Fibroblast of skin of left biceps (primary cell): ENCODE measurements at places on chromosomes 3 and 15.

DNA sequence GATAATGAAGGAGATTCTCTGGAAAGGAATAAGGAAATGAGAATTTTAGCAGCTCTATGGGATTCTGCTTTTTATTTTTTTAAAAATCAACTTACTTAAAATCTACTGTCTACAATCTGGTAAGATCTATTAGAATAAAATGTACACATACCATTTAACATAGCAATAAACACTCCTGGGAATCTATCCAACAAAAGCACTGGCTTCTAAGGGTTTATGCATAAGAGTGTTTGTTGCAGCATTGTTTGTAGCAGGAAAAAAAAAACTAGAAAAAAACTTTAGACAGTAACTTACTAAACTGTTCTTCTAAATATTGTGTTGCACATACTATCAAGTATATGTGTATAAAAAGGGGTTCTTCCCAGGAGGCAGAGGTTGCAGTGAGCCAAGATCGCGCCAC lies 15.7 kb upstream of the RBP1 start:
- no peak for DNase-seq

GRCh38 chr15:62994975-62995681 lies 47.4 kb upstream of the TPM1 start:
- DNase-seq = peak; percentile 93

DNA sequence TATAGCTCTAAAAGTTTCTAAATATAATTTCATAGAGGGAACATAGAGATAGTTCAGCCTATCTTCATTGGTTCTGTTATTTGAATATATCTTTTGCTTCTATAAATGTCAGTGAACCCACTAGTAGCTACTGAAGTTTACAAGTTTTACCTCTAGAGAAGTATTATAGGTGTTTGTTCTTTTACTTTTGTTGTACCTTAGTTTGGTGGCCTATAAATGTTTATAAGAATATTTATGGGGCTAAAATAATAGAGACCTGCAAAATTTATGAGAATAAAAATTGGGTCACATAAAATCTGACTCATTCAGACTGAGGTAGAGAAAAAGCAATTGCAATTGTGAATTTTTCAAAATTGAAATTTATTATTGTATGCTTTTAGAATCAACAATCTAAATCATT lies 162.6 kb downstream of the SERPINI1 start:
- DNase-seq = no peak

GRCh38 chr15:100681335-100681746 lies 79.0 kb downstream of the ASB7 start:
- DNase-seq = no peak

DNA sequence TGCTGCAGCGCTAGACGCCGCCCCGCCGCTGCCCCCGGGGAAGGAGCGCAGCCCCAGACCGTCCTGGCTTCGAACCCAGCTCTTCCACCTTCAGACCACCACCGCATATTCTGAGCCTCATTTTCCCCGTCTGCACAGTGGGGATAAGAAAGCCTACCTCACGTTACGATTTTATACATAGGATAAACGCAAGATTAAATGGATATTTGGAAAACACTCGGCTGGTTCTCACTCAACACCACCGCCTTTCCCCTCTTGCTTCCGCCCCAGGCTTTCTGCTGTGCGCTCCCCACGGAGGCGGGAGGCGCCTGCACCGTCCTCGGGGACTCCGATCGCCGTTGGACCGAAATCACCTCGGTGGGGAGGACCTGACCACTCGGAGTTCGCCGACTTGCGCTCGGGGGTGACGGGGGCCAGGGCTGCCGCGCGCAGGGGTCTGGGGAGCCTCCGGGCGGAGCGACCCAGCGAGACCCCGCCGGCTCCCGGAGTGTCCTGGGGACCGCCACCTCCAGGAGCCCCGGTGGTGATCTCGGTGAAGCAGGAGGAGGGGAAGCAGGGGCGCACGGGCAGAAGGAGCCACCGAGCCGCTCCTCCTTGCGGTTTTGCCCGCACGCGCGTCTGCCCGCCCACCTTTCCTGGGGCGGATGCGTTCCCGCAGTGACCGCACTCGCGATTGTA lies 4.0 kb downstream of the FBXL22 start:
- DNase-seq = no peak

DNA sequence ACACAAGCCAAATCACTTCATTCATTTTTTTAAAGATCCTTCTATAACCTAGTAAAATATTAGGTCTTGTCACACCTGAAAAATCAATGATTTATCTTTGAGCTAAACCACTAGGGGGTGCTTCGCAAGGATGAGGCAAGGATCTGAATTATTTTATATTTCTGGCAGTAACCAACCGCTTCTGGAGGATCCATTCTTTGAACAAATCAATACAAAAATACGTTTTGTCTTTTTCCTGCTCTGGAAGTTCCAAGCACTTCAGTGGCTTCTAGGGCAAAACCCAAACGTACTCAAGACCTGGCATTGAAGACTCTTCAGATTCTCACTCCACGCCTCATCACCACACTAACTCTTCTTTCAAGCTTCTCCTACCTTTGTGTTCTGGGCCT lies 486 bp downstream of the LSG1 start:
- DNase-seq = no peak

DNA sequence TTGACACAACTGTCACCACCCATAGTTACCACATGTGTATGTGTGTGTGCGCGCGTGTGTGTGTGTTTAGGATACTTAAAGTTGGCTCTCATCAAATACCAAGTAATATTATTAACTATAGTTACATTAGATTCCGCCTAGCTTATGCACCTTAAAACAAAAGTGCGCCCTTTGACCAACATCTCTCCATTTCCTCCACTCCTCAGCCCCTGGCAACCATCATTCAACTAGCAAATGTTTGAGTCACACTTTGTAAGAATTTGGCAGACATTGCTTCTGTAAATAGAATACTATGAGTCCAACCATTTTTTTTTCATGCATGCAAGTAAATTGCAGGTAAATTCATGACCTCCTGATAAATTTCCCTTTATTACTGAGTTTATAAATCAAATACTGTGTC lies 169.3 kb downstream of the GBE1 start:
- DNase-seq = no peak

GRCh38 chr15:93109336-93110102 lies 20.5 kb upstream of the RGMA start:
- no peak for DNase-seq

GRCh38 chr3:51394541-51394940 lies 3.5 kb downstream of the RBM15B start:
- DNase-seq = no peak

DNA sequence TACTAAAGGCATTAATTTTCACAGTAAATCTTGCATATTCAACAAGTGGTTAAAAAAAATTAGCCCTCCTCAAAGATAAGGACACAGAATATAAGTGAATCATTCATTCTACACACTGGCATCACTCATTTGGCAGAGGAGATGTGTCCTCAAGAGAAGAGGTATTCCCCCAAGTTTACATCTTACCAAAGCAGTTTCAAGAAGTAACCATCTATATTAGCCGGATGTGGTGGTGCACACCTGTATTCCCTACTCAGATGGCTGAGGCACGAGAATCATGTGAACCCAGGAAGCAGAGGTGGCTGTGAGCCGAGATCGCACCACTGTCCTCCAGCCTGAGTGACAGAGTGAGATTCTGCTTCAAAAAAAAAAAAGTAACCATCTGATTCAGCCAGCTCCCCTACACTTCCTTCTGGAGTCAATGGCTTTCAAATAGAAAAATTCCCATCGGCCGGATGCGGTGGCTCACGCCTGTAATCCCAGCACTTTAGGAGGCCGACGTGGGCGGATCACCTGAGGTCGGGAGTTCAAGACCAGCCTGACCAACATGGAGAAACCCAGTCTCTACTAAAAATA lies 15.4 kb downstream of the RAF1 start:
- no peak for DNase-seq

DNA sequence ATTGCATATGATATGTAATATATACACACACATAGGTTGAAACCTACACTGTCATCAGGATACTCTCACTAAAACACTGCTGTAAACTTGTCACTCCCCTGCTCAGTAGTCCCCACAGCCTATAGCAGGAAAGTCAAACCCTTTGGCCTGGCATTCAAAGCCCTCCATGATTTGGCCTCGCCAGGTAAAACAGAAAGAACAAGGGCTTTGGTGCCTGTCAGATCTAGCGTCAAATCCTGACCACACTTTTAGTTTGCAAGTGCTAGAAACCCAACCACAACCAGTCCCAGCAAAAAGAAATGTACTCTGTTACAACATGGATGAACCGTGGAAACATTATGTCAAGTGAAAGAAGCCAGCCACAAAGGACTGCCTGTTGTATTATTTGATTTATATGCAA lies 11.4 kb downstream of the CRABP1 start:
- DNase-seq = no peak

DNA sequence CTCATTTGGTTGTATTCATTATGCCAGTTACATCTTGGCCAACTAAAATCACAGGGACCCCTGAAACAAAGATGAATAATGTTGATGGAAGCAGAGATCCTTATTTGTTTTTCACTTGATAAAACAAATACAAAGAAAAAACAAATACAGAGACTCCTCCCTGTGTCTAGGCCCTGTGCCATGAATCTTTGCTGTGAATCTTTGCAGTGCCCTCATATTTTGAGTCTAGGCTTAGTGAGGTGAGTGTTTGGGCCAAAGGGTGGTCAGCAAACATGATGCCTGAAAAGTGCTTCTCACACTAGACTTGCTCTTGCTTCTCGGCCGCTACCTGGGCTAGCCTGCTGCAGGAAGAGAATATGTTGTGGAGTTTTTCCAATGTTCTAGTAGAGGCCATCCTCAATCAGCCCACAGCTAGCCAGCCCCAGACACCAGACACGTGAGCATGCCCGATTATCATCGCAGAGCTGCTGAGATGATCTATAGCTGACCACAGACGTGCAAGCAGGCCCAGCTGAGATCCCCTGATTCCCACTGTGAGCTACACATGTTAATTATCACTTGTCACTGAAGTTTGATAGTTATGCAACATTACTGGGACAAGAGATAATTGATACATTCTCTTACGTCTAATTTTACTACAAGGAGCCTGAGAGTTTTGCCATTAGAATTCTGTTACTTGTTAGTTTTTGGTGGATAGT lies 191.4 kb downstream of the THRB start:
- peak; percentile 55 for DNase-seq

GRCh38 chr3:117874028-117874690 lies 1160.5 kb downstream of the IGSF11 start:
- no peak for DNase-seq

DNA sequence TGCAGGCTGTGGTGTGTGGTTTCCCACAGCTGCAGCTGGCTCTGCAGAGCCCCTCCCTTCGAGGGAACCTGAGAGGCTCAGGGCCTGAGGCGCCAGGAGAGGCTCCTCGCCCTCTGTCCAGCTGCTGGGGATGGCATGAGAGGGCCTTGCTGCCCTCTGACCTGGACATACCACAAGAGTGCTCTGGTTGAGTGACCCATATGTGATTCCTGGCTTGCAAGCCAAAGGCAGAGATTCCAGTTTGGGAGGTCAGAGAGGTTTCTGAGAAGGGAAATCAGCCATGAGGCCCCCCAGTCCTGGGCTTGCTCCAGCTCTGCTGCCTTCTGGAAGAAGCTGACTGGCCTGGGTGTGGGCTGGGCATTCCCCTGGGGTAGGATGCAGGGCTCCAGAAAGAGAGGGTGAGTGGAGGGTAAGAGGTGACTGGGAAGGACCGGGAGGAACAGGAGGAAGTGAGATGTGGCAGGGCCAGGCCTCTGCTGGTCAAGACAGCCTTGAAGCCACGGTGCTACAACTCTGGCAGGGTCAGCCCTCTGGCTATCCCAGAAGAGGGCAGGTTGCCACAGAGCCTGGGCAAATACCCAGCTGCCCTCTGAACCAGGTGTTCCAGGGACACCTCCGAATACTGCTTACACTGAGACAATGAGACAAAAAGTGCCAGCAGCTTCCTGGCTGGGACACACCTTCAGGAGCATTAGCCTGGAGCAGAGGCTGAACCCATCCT lies 16.0 kb upstream of the SRP14 start:
- DNase-seq = no peak

DNA sequence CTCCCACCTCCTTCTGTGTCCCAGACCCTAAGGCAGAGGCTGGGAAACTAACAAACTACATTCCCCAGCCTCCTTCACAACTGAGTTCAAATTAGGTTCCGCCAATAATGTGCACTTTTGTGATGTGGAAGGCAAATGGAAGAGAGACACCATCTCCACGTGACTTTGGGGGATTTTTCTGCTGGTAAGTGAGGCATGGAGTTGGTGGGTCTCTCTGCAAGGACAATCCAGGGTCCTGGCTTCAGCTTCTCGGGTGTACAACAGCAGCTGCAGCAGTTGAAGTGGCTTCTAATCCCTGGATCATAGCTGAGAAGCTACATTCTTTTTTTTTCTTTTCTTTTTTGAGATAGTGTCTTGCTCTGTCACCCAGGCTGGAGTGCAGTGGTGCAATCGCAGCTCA lies 58.9 kb upstream of the GATA2 start:
- no peak for DNase-seq

- no peak for DNase-seq
These were observed 13.6 kb downstream of the LMOD3 start for GRCh38 chr3:69108811-69109210.

GRCh38 chr3:15055019-15055557 lies 10.0 kb downstream of the MRPS25 start:
- no peak for DNase-seq

DNA sequence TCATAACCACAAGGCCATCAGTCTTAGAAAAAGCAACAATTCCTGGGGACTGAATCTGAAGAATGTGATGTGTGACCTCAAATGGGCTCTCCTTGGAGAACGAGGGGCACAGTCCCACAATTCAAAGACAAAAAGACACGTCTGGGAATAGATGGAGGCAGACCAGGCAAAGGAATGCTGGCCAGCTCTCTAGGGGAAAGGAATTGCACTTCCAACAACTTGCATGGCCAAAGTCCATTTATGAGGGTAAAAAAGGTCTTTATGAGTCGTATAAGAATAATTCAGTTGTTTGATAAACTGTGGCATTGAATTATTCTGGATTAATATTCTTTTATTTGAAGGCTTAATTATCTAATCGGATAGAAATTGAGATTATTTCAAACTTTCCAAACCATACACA lies 180.5 kb upstream of the FEZF2 start:
- no peak for DNase-seq

DNA sequence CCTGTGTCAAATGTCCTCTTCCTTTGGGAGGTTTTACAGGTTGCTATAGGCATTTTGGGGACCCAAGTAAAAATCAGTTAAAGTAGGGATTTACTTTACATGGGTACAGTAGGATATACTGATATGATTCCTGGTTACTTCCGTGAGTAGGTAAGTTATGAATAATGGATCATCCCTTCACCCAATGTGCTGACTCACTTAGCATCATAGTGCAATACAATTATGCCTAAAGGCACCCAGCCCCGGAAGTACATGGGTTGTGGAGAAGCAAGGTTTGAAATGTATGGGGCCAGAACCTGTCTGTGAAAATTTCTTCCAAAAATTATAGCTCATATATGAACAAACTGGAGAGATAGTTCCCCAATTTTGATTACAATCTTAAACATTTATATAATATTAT lies 64.0 kb downstream of the GLB1 start:
- no peak for DNase-seq

DNA sequence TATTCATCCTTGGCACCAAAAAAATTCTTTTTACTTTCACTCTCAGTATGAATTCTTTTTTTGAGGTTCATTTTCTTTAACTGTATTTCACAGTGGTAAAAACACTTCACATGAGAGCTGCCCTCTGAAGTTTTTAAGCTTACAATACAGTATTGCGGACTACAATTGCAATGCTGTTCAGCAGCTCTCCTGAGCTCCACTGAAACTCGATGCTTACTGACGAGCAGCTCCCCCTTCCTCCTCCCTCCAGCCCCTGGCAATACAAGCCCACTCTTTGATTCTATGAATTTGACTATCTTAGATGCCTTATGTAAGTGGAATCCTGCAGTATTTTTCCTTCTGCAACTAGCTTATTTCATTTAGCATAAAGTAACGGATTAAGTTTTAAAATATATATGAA lies 183.4 kb downstream of the ADAMTS17 start:
- DNase-seq = no peak

- DNase-seq = no peak
These were observed 109.6 kb downstream of the OXSM start for GRCh38 chr3:25899352-25900101.
